ENCODE measurements at places on chromosomes 1 and 21.

DNA sequence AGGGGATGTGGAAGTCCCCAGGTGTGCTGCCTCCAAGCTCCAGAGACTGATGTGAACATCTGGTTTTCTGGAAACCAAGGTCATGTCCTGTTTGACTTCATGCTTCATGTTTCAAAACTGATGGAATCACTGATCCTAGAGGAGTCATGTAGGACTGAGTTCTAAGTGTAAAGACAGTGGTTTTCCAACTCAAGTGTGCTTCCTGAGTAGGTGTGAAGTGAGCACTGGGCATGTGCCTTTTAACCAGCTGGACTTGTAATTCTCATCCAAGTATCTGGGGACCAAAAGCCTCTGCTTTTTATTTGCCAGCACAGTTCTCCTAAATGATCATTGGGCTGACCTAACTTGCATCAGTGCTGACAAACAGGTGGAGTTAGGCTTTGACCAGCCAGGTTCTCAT is 36.9 kb downstream of the ABCA4 start:
- no peak for DNase-seq

- no peak for DNase-seq
These were observed 370.9 kb downstream of the PTPRU start for GRCh38 chr1:29607236-29607635.

- DNase-seq: no peak
These were observed 35.3 kb downstream of the DTL start for GRCh38 chr1:212070720-212071302.

DNA sequence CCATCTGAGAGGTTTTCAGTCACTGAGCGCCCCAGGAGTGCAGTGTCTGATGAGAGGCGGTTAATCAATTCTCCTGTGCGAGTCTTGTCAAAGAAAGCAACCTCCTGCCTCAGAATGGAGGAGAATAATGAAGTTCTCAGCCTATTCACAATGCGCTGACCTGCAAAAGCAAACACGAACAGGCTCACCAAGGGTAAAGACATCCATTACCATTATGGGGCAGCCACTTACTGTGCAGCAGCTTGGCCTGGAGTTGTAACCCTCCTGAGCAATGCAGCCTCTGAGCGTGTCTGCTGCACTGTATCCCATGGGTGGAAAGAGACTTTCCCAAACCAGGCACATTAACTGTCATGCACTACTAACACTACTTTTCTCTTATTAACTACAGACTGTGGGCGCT is 11.0 kb downstream of the ABCB10 start:
- DNase-seq: no peak

GRCh38 chr1:208209286-208209685 is 34.9 kb downstream of the PLXNA2 start:
- no peak for DNase-seq

GRCh38 chr1:32393832-32394140 is 455 bp downstream of the BSDC1 start:
- no peak for DNase-seq

GRCh38 chr1:67544921-67545320 is 114.7 kb upstream of the SERBP1 start:
- DNase-seq: no peak

- DNase-seq: no peak
These were observed 41.7 kb downstream of the CASZ1 start for GRCh38 chr1:10754568-10755329.

DNA sequence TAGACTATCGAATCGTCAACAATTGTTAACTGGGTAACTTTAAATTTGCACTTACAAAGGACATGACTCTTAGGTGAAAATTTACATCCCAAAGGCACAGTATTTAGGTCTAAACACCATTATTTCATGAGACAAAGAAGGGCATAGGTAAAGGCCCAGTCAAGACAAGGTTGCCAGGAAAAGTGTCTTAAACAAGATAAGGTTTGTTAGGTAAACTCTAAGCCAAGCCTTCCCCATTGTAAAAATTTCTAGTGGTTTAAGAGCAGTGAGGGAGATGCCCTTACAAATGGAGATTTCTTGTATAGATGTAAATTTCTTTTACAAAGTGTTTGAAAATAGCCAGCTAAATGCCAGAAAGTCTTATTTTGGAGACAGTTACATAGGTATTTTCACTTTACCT is 36.9 kb upstream of the FNBP1L start:
- DNase-seq: no peak

DNA sequence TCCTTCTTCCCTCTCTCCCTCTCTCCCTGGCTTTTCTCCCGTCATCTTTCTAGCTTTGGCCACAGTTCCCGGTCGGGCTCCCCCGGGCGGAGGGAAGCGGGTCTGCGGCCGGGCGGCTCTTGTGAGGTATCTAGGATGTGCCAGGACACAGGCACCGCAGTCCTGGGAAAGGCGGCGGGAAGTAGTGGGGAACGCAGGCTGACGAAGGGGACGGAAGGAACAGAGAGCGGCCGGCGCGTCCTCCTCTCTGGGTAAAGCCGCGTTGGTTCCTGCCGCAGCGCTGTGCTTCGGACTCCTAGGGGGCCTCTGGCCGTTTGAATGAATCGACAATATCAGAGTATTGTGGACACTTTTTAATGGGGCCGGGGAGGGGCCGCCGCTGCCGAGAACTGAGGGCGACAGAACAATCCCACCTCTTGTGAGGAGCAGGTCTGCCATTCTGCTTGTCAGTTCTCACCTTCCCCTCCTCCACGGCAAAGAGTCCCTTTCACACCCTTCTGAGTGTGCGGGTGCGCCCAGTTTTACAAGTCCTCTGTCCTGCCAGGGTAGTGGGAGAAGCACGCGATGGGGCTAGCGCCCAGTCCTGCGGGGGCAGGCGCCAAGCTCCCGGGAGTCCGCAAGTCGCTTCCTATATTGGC is 1.2 kb upstream of the LHX9 start:
- no peak for DNase-seq

DNA sequence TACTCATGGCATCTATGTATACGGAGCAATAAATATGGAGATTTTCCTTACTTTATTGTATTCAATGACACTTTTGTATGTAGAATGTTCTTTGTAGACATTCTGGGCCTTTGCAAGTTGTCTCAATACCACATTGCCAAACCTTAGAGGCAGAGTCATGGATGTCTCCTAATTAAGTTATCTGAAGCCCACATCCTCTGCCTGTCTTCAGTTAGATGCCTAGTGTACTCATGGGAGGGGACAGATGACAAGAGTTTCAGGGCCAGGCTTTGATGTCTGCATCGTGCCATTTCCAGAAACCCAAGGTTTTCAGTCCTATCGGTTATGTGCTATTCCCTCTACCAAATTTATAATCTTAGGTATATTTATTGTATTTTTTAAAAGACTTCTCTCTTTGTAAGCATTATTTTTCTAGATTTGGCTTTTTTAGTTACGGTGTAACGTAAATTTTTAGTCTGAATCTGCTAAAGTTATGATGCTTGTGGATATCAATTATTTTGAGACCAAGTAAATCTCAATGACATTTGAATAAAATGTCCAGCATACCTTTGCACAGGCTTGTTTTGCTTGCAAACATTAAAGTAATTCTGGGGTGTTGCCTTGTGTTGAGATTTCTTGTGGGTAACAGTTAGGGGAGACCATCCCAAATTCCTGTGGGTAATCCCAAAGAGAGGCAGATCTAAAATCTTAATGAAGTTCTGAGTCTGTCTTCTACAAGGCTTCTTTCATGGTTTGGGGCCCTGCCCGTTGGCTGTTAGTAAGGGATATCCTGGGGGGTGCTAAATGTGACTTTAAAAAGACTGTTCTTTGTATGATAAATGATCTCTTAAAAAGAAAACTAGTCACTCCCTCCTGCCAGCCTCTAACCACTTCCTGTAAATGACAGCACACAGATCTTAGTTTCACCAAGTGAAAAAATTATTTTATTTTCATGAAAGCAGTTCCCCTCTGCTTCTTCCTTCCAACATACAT is 8.0 kb upstream of the MACF1 start:
- DNase-seq: no peak

DNA sequence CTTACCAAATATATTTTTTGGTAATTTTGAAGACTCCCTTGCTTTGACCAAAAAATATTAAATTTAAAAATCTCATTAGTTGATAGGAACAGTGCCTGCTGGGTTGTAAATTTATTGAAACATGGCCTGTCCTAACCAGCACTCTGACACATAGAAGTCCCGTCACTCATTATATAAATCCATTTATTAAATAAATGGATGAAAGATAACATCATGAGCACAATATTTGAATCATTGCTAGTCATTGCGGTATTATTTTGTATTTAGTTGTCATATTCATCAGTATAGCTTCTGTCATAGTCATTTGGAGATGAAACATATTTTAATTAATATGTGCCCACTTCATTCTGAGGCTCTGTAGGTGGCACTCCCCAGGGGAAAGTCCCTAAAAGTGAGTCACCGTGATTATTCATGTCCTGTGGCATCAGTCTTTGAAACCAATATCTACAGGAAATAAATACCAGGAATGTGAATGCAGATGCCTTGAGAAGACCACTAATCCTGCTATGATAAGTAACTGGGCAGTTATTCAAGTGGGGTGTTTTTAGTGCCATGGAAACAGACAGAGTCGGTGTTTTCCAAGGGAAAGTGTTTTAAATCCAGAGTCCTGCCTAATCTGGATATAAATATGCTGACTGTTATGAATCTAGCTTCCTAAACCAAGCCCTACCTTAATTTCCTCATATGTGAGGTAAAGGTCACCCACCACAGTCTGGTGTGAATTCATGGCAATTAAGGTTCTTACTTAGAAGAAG is 302.0 kb downstream of the DUSP10 start:
- peak; percentile 54 for DNase-seq

All from stimulated activated naive B cell treated with anti-CD40 and anti-IgM and Interleukin-4, amounts not matched to agents 10 μg/mL and 1 μg/mL and 100 μg/mL, for 72 hours (primary cell).